ENCODE measurements at places on chromosomes 7 and 10. TPM values are rescaled to one million over a fixed set of nuclear protein-coding genes. Genes with fewer than 3 reads are reported as not detected.

GRCh38 chr10:59360605-59361405, 1.5 kb downstream of the FAM13C start:
- H3K36me3 ChIP-seq: no peaks in the 10 kb centered on the region
- no peaks in the 10 kb centered on the region for H3K27me3 ChIP-seq
- peaks cover 7% of the 10 kb centered on the region for H3K4me1 ChIP-seq
- peak overlapping the region; percentile 51 for H3K4me3 ChIP-seq
- H3K27ac ChIP-seq: peak overlapping the region; percentile 35

GRCh38 chr7:38452681-38453108, 178.5 kb downstream of the AMPH start:
- H3K27ac ChIP-seq: no peak overlapping the region
- no peaks in the 10 kb centered on the region for H3K4me1 ChIP-seq
- no peak overlapping the region for H3K4me3 ChIP-seq
- H3K36me3 ChIP-seq: peaks cover 2% of the 10 kb centered on the region

- H3K4me1 ChIP-seq: peaks cover 20% of the 10 kb centered on the region
- H3K27ac ChIP-seq: no peak overlapping the region
- DNase-seq: no peak
- peaks cover 21% of the 10 kb centered on the region for H3K27me3 ChIP-seq
- H3K4me3 ChIP-seq: no peak overlapping the region
- no peaks in the 10 kb centered on the region for H3K36me3 ChIP-seq
Observed at GRCh38 chr10:75427951-75428350, 3.5 kb upstream of the LRMDA start.

GRCh38 chr10:30215623-30216022, 133.5 kb downstream of the MTPAP start:
- H3K27me3 ChIP-seq: no peaks in the 10 kb centered on the region
- H3K4me3 ChIP-seq: no peak overlapping the region
- peak overlapping the region; percentile 76 for H3K27ac ChIP-seq
- DNase-seq: peak; percentile 20
- no peaks in the 10 kb centered on the region for H3K36me3 ChIP-seq

DNA sequence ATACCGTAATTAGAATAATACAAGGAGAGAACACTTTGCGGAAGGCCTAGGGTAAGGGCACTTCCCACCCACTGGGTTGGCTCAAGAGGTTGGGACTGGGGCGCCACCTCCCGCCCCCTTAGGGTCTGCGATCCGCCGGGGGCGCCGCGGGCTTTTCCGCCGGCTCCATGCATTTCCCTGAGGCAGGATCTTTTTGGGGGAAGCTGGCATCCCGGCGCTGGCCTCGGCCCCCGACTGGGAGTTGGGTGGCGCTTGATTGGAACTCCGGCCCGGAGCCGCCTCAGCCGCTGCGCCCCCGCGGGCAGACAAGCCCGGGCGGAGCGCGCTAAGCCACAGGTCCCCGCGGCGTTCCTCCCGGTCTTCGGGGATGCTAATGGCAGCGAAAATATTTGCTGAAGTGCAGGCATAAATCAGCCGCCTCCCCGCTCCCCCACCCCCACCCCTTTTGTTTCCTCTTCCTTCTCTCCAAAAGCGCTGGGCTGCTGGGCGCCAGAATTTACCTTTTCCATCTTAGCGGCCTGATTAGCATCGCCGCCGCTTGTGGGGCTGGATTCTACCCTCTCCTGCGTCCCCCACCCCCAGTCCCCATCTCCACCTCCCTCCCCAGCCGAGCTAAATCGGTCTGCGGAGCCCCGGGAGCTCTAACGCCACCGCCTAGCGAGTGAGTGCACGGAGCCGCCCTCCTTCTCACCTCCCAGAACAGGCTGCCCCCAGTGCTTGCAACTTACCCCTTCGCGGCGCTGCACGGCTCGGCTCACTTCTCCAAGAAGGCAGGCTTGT, 5.1 kb downstream of the UNC5B start:
- peaks cover 41% of the 10 kb centered on the region for H3K27me3 ChIP-seq
- H3K27ac ChIP-seq: no peak overlapping the region
- no peak for DNase-seq

DNA sequence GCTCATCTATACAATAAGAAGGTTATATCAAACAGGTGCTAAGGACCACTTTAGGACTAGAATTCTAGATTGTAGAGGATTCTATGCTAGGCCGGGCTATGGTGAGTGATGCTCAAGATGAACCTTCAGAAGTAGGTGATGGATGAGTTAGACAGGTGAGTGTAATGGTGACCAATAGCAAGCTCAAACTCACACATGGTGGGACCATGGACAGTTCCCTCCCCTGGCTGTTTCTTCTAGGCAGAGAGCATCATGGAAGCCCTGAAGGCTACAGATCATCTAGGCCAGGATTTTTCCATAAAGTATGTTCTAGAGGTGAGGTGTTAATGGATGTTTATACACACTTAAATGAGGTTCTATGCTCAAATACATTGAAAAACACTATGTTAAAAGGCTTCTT, 162.2 kb upstream of the WDR11 start:
- no peak for DNase-seq
- no peak overlapping the region for H3K27ac ChIP-seq
- H3K4me1 ChIP-seq: no peaks in the 10 kb centered on the region
- no peaks in the 10 kb centered on the region for H3K36me3 ChIP-seq

DNA sequence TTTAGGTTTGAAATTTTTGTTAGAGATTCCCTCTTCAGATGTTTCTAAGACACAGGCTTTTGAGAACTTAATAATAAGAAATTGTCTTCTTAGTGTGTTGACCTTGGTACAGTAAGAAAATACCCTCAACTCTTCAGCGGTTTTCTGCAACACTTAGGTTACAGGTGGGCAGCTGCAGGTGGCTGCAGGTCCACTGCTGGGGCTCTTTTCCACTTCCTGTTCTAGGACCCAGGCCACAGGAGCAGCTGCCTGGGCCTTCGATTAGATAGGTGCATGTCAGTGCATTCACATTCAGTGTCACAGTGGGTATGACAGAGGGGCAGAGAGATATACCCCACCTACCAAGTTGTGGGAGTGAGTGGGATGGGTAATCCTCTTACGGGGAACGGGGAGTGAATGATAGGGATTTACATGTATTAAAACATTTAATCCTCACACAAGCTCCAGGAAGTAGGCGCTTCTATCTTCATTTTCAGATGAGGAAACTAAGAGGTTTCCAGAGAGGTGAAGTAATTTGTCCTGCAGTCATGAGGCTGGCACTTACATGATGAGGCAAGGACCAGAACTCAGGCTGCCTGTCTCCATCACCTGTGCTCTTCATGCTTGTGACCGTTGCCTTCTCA, 20.2 kb upstream of the SUV39H2 start:
- peaks cover 15% of the 10 kb centered on the region for H3K36me3 ChIP-seq
- H3K27me3 ChIP-seq: no peaks in the 10 kb centered on the region
- no peak overlapping the region for H3K4me3 ChIP-seq
- no peak overlapping the region for H3K27ac ChIP-seq

Gene GIMAP6
- 9.1 TPM for total RNA-seq

Gene HPSE2
- total RNA-seq: 0.28 TPM

Gene PCBD1
- 76.1 TPM for total RNA-seq

Gene ERV3-1
- total RNA-seq: 23.6 TPM

Gene LRWD1
- total RNA-seq: 20.9 TPM

Gene MRPS33
- 27.5 TPM for total RNA-seq
